ENCODE measurements at places on chromosomes 2 and 18.

DNA sequence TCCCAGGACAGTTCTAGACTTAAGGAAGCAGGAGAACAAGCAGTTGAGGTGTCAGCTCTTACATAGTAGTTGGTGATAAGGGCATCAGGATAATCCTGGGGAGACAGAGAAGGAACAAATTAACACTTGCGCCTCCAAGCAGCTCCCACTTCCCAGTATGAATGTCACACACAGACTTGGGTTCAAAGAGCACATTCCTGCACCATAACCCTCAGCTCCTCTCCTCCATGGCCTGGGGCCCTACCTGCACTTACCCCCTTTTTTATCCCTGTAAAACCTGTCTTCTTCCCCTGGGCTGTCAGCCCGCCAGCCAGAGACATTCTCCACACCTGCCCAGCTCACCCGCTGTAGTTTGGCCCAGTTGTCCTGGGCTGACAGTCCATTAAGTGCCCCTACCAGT lies 3.9 kb upstream of the UCN start:
- DNase-seq: no peak

GRCh38 chr2:80255918-80256781 lies 48.4 kb downstream of the LRRTM1 start:
- no peak for DNase-seq

DNA sequence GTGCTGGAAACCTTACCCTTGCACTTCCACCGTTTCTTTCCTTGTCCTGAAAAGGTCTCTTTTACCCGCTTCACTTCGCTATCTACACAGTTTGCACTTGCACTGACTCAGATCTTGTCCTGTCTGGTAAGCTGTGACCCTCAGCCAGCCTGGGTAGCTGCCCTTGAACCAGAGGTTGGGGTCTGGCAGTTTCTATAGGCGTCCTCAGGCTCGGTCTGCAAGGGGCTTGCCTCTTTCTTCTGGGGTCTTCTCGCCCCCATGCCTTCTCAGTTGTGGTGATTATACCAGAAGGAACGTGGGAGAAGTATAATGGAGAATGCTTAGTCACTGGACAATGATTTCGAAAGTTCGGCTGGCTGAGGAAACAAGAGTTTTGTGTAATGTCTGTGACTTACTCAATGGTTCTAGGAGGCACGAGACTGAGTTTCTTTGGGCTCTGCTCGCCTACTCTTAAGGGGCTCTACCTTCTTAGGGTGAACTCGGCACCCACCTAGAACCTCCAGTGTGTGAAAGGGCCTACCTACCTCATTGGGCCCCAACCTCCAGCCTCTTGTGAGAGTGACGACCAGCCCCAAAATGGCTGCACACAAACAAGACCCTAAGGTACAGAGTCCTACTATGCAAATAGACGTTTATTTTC lies 6.9 kb upstream of the STAT1 start:
- no peak for DNase-seq

DNA sequence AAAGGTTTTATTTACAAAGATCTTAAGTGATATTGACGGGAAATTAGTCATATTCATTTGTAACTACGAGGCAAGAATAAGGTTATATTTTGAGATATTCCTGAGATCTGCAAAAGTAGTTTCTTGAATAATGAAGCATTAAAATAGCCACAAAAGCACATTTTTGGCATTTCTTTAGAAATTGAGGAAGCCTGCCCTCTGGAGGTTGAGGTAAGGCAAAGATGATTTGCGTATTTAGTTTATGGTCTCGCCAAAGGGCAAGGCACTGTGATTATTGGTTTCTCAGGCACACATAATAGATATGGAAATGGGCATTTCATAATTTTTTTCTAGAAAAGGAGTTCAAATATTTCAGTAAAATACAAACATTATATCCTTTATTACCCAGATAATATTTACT lies 143.7 kb upstream of the RPRM start:
- DNase-seq: no peak

All from osteocyte (in vitro differentiated cells).